ENCODE measurements at places on chromosomes 12 and 14.

GRCh38 chr12:90235642-90236041 lies 527.0 kb upstream of the ATP2B1 start:
- no peak for DNase-seq

DNA sequence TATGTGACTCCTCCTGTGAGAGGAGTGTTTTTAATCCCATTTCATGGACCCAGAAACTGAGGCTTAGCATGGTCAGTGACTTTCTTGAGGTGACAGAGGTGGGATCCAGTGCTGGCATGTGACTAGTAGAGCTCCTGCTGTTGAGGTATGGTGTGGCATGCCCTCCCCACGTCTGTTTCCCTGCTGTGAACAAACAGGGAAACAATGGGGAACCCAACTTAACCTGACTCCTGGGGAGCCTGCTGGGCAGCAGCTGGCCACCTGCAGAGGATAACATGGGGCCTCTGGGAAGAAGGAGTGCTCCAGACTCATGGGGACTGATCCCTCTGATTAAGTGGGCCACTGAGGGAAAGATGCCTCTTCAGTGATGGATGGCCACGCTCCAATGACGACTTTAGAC lies 114.0 kb downstream of the BEGAIN start:
- DNase-seq: no peak

GRCh38 chr14:32947792-32948191 lies 9.1 kb downstream of the NPAS3 start:
- no peak for DNase-seq

DNA sequence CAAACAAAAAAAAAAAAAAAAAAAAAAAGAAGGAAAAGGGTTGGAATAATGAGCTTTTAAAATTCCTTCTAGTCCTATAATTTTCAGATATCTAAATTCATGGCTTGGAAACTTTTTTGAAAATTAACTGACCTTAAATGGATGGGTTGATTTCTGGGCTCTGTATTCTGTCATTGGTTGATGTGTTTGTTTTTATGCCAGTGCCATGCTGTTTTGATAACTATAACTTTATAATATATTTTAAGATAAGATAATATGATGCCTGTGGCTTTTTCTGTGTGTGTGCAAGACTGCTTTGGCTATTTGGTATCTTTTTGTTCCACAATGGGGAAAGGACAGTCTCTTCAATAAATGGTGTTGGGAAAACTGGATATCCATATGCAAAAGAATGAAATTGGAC lies 7.3 kb downstream of the OR10G3 start:
- no peak for DNase-seq

DNA sequence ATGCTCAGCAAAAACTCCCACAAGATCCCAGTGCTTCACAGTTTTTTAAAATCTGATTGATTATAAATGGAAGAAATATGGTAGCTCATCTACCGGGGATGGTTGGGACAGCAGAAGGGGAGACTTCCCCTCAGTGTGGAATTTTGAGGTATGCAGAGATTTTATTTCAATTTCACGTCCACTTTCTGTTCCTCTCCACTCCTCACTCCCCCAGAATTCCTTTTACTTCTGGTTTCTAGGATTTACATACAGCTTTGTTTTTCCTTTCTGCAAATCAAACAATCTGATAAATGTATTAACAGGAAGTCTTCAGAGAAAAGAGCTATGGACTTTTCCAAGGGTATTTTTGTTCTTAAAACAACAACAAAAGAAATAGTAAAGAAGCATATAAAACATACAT lies 181.5 kb upstream of the ARHGAP5 start:
- DNase-seq: no peak

DNA sequence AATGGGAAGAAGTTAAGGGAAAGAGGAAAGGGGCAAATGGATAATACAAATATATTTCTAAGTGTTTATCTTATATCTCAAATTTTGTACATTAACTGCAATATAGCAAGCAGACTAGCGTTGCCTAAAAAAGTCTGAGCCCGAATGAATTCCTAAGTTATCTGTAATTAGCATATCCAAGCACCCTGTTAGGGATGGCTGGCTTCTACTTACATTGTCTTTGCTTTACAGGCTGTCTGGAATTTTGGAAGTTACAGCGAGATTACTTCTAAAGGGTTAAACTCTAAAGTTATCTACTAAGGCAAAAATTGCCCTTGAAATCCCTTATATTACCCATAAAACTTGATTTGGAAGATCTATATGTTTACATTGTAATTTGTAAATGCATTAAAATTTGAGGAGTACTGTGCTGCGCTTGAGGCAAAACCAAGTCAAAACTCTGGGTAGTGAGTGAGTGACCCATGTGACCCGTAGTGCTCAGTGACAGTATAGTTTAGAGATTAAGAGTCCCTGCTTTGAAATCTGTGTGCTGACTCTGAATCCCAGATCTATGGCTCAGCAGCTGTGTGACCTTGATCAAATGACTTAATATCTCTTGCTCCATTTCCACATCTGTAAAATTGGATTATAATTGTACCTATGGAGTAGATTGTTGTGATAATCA lies 17.3 kb upstream of the LIN7A start:
- DNase-seq: no peak

- DNase-seq: no peak
These were observed 1304.9 kb downstream of the TMEM121 start for GRCh38 chr14:106831322-106831720.

DNA sequence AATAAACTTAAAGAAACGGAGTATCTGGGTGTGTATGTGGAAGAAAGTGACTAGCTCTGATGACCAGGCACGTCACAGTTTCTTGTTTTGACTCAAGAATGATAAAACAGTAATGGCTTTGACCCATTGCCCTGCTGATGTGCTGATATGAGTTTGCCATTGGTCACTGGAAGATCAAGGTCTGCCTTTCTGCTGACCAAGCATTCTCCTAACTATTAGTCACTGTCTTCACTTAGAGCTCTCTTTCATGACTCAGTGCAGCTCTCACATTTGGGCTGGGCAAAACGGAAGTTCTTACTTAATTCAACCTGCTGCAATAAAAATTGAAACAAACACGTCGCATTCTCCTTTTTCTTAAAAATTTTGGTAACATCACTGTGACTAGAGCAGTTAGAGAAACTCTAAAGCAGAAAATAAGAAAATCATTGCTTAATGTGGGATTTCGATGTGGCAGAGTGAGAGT lies 366.7 kb downstream of the BTG1 start:
- no peak for DNase-seq

DNA sequence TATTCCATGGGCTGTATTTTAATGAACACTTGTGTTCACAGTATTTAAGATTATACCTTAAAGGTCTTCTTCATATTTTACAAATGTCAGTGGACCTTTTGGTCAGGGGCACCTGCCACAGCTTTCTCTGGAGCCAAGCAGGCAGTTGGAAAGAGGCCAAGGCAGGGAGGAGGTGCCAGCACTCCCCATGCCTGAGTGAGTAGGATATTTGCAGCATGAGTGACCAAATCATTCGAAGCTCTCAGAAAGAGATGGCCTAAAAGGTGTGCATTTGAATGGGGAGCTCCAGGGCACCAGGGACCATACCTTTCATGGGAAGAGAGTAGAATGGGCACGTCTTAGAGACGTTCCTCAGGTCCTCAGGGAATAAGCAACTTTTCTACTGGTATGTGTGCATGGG lies 121.6 kb downstream of the GPR135 start:
- DNase-seq: no peak

DNA sequence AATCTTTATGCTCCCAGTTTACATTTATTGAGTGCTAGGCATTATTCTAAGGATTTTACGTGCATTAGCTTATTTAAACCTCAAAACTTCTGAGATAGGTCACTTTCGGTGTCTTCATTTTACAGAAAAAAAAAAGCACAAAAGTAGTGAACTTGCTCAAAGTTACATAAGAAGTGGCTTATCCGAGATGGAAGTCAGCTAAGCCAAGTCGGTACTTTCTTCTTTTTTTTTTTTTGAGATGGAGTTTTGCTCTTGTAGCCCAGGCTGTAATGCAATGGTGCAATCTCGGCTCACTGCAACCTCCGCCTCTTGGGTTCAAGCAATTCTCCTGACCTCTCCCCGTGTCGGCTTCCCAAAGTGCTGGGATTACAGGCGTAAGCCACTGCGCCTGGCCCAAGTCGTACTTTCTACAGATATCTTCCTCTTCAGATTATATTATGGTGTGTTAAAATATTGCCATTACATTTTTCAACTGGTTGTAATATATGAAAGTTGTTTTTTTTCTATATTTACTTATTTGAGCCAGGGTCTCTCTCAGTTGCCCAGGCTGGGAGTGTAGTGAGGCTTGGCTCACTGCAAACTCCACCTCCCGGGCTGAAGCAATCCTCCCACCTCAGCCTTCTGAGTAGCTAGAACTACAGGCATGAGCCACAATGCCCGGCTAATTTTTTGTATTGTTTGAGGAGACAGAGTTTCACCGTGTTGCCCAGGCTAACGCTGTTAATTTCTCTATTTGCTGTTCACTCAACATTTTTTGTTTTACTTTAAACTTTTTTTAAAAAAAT lies 8.9 kb downstream of the DPPA3 start:
- no peak for DNase-seq

DNA sequence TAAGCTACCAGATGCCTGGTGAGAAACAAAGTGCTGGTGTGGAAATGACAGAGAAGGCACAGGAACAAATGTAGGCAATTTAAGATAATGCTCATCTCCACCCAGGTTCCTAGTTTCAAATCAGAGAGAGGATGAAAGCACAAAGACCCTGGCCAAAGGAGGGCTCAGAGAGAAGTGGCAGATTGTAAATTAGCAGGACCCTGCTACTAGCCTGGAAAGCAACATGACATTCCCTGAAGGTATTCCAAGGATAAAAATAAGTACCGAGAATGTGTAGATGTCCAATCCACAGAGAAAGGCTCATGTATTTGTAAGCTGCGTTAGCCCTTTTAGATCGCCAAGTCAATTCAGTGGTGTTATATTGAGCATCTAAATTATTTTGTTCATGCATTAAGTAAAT lies 324.0 kb downstream of the TMEM117 start:
- no peak for DNase-seq

DNA sequence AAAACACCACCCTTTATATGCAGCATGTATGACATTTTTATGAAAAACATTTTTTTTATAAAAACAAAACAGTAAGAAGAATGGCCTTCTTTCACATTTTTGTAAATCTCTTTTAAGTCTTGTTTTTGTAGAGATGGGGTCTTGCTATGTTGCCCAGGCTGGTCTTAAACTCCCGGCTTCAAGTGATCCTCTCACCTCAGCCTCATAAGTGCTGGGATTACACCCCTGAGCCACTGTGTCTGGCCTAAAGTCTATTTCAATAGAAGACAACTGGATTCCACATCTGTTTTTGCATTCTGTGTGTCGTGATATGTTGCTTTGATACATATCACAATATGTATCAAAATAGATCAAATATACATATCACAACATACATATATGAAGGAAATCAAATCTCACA lies 98.9 kb downstream of the ELK3 start:
- DNase-seq: no peak

- DNase-seq: no peak
These were observed 25.0 kb downstream of the RTL1 start for GRCh38 chr14:100878271-100879146.

GRCh38 chr12:12927211-12928079 lies 24.5 kb downstream of the GPRC5D start:
- DNase-seq: no peak

- DNase-seq: peak; percentile 96
These were observed 33.2 kb upstream of the STRN3 start for GRCh38 chr14:31059152-31059924.

Measured in GF-D8 (cell line).